ENCODE measurements at places on chromosomes 16 and 17.

DNA sequence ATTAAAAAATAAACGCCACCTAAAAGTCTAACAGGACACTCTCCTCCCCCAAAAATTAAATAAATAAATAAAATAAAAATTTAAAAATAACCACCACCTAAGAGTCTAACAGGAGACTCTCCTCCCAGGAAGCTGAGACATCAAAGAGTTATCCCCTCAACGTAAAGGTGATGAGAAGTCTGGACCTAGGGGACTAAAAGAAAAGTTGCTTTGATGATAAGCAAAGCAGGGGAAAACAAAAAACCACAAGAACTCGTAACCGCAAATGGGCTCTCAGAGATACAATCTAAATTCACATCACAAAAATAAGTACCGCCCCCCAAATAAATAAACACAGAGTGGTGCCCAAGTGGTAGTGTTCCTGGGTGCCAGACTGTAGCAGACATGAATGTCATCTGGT, 412.2 kb downstream of the ZFHX3 start:
- no peak for DNase-seq

DNA sequence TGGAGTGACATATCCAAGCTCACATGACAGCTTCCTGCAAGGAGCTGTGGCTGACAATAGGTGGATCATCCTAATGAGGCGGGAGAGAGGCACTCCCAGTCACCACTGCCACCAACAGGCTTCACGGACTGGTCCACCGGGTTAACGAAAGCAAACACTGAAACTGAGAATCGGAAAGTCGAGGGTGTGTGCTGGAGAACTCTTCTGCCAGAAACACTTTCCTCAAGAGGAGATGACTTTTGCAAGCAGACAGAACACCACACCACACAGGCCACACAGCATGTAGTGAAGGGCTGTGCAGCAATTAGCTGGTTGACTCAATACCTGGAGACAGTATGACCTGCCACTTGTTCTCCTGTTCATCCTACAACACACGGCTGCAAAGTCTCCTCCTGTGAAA, 53.0 kb upstream of the DNAJA2 start:
- no peak for DNase-seq

DNA sequence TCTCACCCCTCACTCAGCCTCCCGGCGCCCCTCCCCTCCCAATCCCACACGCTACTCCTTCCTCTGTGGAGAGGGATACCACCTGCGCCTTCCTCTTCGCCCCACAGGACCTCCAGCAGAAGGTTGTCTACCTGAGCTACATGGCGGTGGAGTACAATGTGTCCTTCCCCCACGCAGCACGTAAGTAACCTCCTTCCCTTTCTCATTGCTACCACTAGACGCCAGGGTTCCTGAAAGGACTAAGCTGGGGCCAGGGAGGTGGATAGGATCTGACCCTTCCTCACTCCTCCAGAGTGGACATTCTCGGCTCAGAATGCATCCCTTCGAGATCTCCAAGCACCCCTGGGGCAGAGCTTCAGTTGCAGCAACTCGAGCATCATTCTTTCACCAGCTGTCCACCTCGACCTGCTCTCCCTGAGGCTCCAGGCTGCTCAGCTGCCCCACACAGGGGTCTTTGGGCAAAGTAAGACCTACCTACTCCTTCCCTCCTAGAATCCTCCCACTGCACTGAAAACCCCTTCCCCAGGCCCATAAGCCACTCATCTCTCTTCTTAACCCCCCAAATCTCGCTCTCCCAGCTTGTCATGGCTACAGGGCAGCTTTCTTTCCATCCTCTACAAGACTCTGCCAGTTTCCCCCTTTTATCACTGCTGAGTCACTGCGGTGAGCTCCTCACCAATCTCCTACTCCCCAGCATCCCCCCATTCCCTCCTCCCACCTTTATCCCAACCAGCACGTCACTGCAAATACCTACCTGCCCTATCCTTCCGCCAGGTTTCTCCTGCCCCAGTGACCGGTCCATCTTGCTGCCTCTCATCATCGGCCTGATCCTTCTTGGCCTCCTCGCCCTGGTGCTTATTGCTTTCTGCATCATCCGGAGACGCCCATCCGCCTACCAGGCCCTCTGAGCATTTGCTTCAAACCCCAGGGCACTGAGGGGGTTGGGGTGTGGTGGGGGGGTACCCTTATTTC, 1.5 kb downstream of the CD68 start:
- no peak for DNase-seq

DNA sequence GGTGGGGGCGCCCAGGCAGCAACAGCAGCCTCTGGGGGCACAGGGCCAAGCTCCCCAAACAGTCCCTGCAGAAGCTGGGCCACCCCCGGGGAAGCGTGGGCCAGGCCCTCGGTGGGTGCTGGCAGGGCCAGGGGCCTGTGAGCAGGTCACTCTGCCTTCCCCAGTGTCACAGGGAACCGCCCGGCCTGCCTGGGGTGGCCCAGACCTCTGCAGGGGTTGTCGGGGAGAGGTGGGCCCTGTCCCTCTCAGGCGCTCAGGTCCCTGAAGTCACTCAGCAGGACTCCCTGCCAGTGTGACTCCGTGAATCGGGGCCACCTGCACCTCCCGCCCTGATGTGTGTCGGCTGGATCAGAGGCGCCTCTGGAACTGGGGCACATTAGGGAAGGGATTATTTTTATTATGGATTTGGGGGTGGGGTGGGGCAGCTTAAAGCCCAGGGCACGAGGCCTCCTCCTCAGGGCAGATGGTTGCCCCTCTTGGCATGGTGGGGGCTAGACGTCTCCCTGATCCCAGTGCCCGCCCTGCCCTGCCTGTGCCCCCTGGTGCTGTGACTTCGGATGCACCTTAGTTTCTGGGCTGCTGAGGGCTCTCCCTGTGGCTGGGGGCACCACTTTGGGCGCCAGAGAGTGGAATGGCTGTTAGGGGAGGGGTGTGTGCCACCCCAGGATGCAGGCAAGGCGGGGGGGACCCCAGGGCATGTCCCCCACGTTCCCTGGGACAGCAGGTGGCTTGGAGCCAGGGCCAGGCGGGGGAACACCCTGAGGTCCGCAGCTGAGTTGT, 1.2 kb upstream of the GNG13 start:
- no peak for DNase-seq
